ENCODE measurements at places on chromosomes 16 and 17.

DNA sequence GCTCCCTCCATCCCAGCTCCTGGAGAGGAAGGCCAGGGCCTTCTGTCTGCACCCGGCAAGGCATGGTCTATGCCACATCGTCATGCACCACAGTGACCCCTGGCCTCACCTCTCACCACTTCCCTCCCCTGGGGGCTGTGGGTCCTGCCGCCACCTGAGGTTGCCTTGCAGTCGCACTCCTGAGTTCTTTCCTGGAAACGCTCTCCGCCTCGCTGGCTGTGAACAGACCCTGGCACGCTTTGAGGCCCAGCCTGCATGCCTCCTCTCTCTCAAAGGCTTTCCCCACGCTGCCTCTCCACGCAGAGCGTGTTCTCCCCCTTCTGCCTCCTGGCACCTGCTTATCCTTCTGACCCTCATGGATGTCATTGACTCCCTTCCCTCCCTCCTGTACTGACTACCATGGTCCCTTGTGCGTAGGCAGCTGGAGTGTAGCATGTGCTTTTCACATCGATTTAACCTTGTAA is 45.4 kb downstream of the SEC14L1 start:
- no peak for DNase-seq

DNA sequence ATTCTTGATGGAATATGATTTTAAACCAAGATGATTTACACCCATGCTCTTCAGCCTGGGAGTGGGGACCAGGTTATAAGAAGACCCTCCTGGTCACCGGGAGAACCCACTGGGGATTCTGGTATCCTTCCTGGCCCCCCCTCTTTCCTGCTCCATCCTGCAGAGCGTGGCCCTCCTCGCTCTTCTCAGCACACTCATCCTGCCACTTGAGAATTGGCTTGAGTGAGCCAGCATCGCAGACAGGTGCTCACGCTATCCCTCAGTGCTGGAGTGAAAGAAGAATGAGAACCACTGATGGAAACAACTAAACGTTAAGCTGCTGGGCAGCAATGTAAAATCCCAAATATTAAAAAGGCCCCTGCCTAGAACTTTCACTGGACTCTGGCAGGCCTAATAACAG is 98.0 kb downstream of the CYTH1 start:
- DNase-seq = no peak

GRCh38 chr16:62067182-62067581 is 30.9 kb upstream of the CDH8 start:
- no peak for DNase-seq

GRCh38 chr17:13160296-13160695 is 142.5 kb upstream of the ELAC2 start:
- no peak for DNase-seq

DNA sequence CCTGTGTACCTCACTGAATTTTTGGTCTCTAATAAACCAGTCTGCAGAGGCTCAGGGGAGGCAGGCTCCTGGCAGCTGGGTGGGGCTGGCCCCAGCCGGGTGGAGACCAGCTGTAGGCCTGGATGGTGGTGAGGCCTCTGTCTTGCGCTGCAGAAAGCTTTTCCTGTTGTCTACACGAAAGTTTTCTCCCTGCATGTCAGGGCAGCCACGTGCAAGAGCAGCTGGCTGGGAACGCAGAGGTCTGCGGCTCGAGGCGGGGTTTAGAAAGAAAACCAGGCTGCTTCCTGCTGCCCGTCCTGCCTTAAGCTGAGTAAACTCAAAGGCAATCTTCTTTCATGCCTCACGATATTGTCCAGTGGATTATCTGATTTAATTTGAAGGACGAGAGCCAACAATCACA is 2.4 kb downstream of the SERPINF1 start:
- peak; percentile 19 for DNase-seq

DNA sequence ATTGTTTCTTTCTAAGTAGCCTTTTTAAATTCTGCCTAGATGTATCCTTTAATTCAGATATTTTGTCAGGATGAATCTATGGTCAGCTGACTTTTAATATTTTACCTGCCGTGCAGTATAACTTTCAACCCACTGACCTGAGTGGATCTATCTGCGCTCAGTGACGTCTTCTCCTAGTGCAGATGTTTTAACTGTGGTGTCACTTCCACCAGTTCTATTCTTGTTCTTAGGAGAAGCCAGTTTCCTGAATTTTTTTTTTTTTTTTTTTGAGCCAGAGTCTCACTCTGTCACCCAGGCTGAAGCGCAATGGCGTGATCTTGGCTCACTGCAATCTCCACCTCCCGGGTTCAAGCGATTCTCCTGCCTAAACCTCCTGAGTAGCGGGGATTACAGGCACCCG is 5.0 kb upstream of the TM4SF5 start:
- no peak for DNase-seq
